ENCODE measurements at places on chromosomes 4 and X.

DNA sequence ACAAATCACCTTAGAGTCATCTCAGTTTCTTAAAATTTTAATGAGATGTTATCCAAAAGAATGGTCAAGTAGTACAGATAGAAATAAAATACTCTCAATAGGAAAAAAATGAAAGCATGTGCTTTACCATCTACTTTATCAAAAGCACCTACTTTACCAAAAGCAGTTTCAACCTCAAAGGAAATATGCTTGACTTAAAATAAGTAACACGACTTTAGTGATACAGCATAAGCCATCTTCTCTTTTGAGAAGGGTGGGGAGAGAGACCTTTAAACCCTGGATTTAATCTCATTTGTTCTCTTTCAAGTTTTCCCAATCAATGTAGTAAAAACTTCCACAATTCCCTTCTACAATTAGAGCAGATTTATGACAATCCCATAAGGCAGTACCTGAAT, 26.5 kb downstream of the OTUD4 start:
- DNase-seq: no peak

DNA sequence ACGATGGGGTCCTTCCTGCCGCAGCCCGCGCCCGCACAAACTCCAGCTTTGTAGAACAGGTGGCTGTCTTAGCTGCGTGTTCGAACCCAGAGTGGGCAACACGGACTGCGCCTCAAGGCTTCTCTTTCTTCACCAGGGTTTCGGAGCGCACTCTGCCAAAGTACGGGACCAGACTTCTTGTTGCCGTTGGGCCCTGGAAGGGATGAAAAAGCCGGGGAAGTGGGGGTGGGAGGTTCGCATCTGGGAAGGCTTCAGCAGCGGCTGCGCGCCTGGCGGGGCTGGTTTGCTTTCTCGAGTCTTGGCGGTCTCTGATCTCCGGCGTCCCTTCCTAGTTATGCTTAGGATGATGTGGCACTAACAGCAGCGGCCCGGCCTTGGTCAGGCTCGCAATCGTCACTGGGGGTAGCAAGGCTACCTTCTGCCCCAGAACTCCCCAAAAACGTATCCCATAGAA, 673 bp downstream of the PARM1 start:
- DNase-seq: no peak

DNA sequence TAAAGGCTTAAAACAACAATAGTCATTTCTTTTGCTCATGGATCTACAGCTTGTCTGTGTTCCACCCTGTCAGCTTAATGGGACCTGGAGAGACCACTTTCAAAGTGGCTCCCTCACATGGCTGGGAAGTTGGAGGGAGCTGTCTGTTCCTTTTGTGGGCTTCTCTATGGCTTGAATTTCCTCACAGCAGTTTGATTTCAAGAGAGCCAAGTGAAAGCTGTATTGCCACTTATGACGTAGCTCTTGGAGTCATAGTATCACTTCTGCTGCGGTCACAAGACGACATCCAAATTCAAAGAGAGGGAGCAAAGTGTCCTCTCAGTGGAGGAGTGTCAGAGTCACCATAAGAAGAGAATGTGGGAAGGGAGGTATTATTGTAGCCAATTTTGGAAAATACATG, 22.7 kb upstream of the ACSL1 start:
- no peak for DNase-seq

- no peak for DNase-seq
Observed at GRCh38 chrX:120235284-120235683, 15.3 kb upstream of the ZBTB33 start.

DNA sequence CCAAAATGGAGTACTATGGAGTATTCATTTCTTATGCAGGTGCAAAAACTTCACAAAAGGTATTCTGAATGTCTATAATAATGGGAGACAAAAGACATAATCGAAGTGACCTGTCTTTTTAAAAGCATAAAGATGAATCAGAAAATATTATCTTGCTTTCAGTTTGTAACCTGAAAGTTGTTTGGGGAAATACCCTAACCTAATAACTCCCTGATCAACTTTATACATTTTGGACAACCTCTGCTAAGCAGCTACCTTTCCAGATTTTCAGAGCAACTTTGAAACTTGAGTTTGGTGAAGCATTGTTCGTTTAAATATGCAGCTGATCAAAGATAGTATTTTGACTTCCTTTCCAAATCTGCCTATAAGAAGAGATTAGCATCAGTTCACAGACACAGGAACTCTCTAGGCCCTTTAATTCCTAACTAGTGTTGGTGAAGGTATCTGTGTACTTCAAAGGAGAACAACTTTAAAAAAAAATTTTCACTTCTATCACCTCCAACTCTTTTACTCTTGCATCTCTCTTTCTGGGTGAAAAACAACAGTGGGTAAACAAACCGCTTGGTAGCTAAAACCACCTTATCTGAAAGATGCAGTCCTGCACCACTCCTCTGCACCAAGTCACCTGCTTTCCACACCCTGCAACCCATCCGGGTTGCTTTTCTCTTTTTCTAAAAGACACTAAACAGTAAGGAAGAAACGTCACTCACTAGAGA, 26.5 kb downstream of the CD40LG start:
- no peak for DNase-seq

DNA sequence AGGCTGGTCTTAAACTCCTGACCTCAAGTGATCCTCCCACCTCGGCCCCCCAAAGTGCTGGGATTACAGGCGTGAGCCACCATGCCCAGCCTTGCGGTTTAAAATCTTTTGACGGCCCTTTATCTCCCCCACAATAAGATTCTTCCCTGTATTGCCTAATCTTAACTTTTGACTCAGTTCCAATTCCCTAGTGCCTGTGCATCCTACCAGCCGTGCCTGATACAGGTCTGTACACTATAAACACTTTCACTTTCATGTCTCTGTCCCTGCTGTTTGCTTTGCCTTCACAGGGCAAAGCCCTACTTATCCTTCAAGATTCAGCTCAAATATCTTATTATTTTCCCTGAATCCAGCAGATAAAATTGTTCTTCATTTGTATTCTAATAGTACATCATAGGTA, 74.6 kb downstream of the WDR44 start:
- DNase-seq: no peak

DNA sequence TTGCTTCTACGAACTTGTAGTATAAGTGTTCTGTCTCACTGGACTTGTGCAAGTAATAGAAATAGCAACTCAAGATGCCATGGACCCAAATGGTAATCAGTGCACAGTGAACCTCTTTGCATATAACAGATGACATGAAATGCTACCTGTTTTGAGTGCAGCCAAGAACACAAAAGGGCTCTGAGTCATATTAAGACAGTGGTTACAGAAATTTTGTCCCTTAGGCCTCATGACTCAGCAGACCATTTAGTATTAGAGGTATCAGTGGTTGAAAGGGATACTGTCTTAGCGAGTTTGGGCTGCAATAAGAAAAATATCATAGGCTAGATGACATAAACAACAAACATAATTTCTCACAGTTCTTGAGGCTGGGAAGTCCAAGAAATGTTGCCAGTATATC, 502.9 kb upstream of the PCDH10 start:
- no peak for DNase-seq

- DNase-seq: no peak
Observed at GRCh38 chrX:107677909-107678308, 49.6 kb downstream of the PRPS1 start.

DNA sequence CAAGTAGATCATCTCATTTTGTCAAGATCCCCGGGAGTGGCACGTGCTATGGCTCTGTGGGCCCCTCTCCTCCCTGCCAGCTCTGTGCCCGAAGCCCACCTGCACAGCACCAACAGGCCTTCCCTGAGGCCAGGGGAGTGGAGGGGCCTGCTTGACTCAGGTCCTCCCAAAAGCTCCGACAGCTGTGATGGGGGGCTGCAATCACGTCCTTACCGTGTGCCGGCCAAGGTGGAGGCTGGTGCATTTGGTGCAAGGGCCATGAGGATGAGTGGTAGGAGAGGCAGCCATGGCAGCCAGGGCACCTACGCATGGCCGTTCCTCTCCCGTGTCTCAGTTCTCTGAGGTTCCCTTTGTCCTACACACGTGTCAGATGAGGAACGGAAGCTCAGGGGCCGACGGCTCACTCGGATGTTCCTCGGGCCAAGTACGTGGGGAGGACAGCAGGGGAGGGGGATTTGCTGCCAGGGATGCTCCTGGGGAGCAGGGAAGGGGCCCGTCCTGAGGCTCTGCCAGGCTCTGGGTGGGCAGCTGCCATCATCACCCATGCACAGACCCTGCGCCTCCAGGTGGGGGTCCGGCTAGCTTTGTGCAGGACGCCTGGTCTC, 95.8 kb downstream of the HMX1 start:
- DNase-seq: no peak

- DNase-seq: no peak
Observed at GRCh38 chr4:8688041-8688907, 95.7 kb downstream of the CPZ start.

GRCh38 chr4:94833394-94833793, 75.6 kb downstream of the BMPR1B start:
- no peak for DNase-seq

DNA sequence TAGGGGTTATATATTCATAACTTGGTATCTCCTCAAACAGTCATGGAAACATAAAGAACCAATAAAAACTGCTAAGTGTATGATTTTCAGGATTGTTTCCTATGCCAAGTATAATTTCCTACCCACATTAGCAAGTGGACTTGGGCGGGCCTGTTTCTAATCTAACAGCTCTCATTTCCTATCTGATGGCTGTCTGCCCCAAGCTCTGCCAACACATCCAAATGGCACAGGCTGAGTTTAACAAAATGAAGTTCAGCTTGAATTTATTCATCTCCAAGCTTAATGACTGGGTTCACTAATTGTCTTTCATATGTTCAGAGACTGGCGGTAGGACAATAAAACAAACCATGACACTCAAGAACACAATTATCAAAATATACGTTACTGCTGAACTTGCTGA, 55.5 kb upstream of the S100G start:
- no peak for DNase-seq

All from OCI-LY7 (cell line).